ENCODE measurements at places on chromosomes 7 and 10. TPM values are rescaled to one million over a fixed set of nuclear protein-coding genes. Genes with fewer than 3 reads are reported as not detected.

GJD4 gene
- 1.1 TPM for total RNA-seq

NODAL gene
- not detected for total RNA-seq

CCDC201 gene
- not detected for total RNA-seq

UNCX gene
- total RNA-seq, result not detected

GCK gene
- 2.7 TPM for total RNA-seq

ELOVL3 gene
- 4.4 TPM for total RNA-seq

HOXA13 gene
- total RNA-seq, result 19.1 TPM

DNA sequence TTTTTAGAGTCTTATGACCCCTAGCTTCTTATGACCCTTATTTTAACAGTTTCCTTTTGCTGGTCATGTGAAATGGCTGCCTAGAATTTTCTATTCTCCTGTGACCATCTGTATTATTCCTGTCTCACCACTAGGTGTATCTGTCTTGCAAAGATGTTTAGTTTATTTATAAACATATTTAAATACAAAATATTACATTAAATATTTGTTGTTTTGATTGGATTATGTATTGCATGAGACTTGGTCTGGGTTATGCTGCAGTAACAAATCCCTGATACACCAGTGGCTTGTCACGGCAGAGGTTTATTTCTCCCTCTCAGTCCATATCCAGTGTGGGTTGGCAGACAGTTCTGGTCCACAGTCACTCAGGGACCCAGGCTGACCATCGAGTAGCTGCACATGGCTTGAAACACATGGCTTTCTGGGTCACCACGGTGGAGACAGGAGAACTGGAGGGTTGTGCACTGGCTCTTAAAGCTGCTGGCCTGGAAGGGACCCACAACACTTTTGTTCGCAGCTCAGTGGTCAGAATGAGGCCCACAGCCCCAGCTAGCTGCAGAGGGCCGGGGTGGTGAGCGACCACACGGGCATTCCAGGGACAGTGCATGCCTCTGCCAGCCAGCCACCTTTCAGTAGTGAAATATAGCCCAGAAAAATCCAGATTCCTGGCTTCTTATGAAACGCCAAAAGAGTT lies 7.4 kb downstream of the RASSF4 start:
- no peak for DNase-seq
- no peaks in the 10 kb centered on the region for H3K27me3 ChIP-seq
- no peak overlapping the region for H3K27ac ChIP-seq
- H3K36me3 ChIP-seq, result no peaks in the 10 kb centered on the region
- no peak overlapping the region for H3K4me3 ChIP-seq

GRCh38 chr7:2488272-2488645 lies 12.1 kb upstream of the GRIFIN start:
- DNase-seq, result no peak
- no peaks in the 10 kb centered on the region for H3K27me3 ChIP-seq
- no peak overlapping the region for H3K27ac ChIP-seq

- DNase-seq, result no peak
- H3K36me3 ChIP-seq, result no peaks in the 10 kb centered on the region
- H3K27me3 ChIP-seq, result peaks cover 2% of the 10 kb centered on the region
- no peak overlapping the region for H3K27ac ChIP-seq
These were observed 44.4 kb upstream of the AKR1C2 start for GRCh38 chr10:5047912-5048628.

DNA sequence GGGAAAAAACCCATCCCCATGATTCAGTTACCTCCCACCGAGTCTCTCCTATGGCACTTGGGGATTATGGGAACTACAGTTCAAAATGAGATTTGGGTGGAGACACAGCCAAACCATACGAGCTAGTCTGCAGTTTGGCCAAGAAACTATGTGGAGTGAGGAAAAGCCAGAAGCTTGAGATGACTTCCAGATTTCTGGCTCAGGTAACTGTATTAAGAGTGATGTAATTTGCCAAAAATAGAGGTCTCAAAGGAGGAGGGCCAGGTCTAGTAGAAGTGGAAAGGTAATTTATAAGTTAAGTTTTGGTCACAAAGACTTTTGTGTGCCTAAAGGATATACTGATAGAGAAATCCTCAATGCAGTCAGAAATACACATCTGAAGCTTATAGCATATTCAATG lies 279.7 kb upstream of the MGMT start:
- no peak for DNase-seq
- no peak overlapping the region for H3K27ac ChIP-seq
- no peaks in the 10 kb centered on the region for H3K36me3 ChIP-seq
- H3K27me3 ChIP-seq, result no peaks in the 10 kb centered on the region
- no peaks in the 10 kb centered on the region for H3K4me1 ChIP-seq

GRCh38 chr10:21529032-21529910 lies 3.8 kb upstream of the SKIDA1 start:
- no peaks in the 10 kb centered on the region for H3K36me3 ChIP-seq
- DNase-seq, result no peak

DNA sequence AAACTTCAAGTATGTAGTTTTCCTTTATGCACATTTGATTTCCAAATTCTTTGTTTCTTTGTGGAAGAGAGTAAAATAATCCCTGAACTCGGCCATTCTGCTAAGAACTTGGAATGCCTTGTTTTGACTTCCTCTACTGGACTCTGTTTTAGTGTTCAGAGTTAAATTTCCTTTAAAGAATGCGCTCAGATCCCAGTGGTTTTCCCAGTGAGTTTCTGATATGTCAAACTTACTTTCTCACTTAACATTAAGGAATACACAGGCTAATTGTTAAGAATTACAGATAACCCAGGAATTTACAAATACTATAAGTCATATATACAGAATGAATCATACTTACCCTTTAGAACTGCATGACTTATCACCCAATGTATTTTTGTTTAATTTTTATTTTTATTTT lies 1067.6 kb upstream of the CELF2 start:
- H3K36me3 ChIP-seq, result no peaks in the 10 kb centered on the region
- DNase-seq, result no peak
- no peaks in the 10 kb centered on the region for H3K4me1 ChIP-seq
- no peaks in the 10 kb centered on the region for H3K27me3 ChIP-seq
- no peak overlapping the region for H3K27ac ChIP-seq

GRCh38 chr7:2566348-2566889 lies 7.6 kb downstream of the IQCE start:
- no peak overlapping the region for H3K4me3 ChIP-seq
- H3K36me3 ChIP-seq, result no peaks in the 10 kb centered on the region
- no peak overlapping the region for H3K27ac ChIP-seq
- DNase-seq, result no peak

All from prostate gland (tissue), 2 donors.